ENCODE measurements at places on chromosomes 3 and 15.

GRCh38 chr3:120741320-120741719, 996 bp downstream of the RABL3 start:
- no peak for DNase-seq

GRCh38 chr15:65192016-65192415, 6.9 kb upstream of the CLPX start:
- DNase-seq, result no peak

DNA sequence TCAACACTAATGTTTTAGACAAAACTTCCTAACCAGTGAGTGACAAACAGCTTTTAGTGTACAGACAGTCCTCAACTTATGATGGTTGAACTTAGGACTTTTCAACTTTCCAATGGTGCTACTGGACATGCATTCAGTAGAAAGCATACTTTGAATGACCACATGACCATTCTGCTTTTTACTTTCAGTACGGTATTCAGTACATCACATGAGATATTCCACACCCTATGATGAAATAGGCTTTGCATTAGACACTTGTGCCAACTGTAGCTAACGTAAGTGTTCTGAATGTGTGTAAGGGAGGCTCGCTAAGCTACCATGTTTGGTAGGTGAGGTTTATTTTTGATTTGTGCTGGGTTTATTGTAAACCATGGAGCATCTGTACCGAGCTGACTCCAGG, 113.7 kb downstream of the WNT7A start:
- no peak for DNase-seq

DNA sequence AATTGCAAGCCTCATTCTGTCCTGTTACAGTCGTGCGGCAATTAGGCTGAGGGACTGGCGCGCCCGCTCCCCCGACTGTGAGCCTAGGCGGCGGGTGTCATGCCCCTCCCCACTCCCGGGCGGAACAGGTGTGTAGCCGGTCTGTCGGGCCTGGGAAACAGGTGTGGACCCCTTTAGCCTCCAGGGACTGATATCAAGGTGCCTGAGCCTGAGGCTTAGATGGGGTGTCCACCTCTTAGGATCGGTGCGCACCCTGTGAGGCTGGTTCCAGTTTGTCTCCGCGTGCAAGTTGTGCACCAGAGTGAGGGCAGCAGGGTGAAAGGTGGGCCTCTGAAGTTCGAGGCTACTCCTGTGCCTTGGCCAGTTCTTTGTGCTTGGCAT, 686 bp downstream of the VPS8 start:
- peak; percentile 8 for DNase-seq

DNA sequence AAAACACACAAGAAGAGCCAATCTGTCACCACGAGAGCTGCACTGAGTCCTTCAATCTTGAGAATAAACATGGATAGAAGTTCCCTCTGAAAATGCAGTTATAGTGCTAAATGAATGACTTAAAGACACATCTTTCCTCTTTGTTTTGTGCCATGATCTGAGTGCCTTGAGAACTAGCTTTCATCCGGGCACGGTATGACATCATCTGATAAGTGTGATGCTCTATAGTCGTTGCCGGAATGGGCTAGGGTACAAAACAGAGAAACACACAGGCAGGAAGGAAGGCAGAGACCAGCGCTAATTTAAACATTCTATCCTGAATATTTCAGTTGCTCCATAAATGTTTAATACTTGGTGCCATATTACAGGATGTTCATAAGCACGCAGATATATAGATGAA, 146.5 kb downstream of the TNIK start:
- no peak for DNase-seq

DNA sequence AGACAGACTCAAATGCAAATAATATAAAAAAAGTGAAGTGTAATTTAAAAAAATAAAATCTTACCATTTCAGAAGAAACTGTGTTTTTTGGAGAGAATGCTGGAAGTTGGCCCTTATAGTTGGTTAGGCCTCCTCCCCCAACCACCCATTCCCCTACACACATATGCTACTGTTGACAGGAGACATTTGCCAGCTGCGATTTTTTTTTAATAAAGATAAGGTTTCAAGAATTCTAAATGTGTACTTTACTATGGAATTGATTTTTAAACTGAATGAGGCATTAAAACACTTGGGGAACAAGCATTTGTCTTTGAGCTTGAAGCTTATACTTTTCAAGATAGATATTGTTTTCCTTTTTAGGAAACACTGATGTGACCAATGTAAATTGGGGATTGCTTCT, 4.4 kb upstream of the SSR3 start:
- no peak for DNase-seq

DNA sequence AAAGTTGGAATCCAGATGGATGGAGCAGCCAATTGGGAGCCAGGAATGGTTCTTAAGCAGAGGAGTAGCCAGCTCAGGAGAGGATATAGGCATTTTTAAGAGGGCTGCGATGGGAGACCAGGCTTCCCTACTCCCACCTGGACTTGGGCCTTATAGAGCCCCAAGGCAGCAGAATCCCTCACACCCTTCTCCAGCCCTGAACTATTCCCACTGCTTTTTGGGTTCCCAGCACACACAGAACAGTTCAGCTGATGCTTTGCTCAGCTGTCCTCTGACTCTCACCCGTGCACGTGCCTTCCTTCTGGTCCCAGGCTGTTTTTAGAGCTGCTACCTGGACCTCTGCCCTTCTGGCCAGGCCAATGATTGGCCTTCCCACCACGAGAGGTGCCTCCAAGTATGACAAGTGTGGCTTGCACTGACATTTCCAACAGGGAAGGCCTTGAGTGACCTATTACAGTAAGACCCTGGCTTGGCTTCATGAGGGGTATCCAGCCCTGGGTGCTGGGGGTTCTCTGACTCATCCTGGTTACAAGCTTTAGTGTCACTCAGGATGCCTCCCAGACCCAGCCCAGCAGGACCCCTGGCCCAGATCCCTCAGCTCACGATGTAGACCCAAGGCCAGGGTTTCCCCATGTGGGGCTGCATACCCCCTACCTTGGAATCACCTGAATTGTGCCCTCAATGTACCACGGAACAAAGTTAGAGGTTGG, 25.2 kb downstream of the NOX5 start:
- DNase-seq, result no peak

DNA sequence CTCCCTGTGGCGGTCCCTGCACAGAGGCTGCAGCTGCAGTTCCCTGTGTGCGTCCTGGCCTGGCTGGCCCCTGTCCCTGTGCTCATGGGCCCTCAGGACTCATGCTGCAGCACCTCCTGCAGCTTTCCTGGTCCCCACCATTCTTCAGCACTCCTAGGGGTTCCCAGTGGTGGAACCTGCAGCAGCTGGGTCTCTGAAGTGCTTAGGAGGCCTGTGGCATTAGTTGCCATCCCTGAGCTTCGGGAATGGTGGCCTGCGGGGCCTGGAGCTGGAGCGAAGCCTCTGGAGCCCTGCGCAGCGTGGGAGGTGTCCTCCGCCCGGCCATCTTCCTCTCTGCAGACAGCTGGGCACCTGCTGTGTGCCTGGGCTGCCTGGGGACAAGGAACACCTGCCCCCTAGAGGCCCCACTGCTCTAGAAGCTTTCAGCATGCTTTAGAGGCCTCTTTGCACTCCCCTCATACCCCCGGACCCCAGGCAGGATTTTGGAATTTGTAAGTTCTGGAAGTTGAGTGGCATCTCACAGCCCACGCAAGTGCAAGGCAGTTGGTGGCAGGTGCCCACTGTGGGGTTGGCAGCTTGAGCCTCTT, 13.1 kb downstream of the PLXNA1 start:
- no peak for DNase-seq

GRCh38 chr3:171956705-171957104, 82.7 kb upstream of the FNDC3B start:
- DNase-seq, result no peak

DNA sequence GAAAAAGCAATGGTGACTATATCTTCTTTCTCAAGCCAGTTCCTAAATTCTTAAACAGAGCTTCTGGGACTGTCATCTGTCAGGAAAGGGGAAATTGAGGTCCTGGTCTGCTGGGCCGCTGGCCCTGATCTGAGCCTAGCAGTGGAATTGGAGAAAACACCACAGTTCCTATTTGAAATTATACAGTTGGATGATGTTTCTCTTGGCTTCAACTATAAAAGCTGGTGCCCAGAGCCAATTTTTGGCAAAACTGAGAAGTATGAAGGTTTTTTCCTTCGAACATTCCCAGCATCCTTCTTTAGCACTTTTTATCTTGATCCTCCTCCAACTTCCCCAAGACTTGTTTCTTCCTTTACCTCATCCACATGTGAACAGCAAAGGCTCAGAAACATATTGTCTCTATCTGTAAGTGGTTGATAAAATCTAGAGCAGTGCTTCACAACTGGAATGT, 83.9 kb downstream of the CD47 start:
- DNase-seq, result no peak

GRCh38 chr15:80260551-80260950, 8.5 kb upstream of the CTXND1 start:
- no peak for DNase-seq

GRCh38 chr3:188421151-188421821, 267.3 kb downstream of the LPP start:
- no peak for DNase-seq

DNA sequence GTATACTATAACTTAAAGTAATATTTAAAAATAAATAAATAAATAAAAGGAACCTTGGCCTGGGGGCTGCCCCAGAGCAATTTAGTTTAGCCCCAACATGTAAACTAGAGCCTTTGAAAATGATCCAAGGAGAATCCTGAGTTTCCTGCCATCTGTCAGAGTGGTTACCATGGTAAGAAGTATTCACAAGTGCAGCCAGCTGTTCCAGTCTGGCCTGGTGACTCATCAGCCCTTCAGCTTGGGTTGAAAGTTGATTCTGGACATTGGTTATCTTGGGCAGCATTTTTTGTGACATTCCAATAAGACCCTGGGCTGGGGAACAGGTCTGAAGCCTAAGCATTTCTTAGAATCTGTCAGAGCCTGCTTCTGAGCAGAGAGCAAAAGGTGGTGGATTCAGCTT, 72.7 kb upstream of the LRTM1 start:
- no peak for DNase-seq

DNA sequence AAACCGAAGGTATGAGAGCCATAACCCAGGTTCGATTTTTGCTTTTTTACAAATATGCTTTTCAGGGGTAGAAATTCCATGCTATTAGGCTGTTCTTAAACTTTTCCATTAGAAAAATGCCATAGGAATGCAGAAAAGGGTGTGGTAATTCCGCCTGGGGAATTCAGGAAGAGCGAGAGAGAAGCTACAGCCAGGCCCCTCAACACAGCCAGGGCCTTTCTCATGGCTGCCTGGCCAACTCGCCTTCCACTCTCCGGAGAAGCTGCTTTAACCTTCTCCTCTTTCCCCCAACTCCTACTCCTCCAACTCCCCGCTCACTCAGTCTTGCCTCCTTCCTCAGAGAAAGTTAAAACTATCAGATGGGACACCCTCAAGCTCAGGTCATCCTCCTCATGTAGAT, 9.1 kb upstream of the TICRR start:
- DNase-seq, result no peak

- DNase-seq, result no peak
Observed at GRCh38 chr3:71104556-71104955, 479.0 kb downstream of the FOXP1 start.

- DNase-seq, result no peak
Observed at GRCh38 chr15:99696096-99696495, 37.1 kb downstream of the LYSMD4 start.

Data from activated CD8-positive, alpha-beta memory T cell treated with anti-CD3 and anti-CD28 coated beads for 1 hour (primary cell).